Renal pelvis (tissue), 12 donors: ENCODE measurements at places on chromosomes 3 and 15. TPM values are rescaled to one million over a fixed set of nuclear protein-coding genes. Genes with fewer than 3 reads are reported as not detected.

The PPCDC gene
- polyA plus RNA-seq, result 12.1 TPM

The CSPG5 gene
- 0.87 TPM for polyA plus RNA-seq

The OR5K2 gene
- polyA plus RNA-seq, result 0.81 TPM

The SLC28A2 gene
- 1.0 TPM for polyA plus RNA-seq

The UBA7 gene
- 43.1 TPM for polyA plus RNA-seq

The SOX2 gene
- 0.53 TPM for polyA plus RNA-seq

The DYNLT2B gene
- polyA plus RNA-seq, result 37.8 TPM

The ADIPOQ gene
- polyA plus RNA-seq, result 0.03 TPM

The LMAN1L gene
- not detected for polyA plus RNA-seq

The SLC15A2 gene
- 15.8 TPM for polyA plus RNA-seq

The TMCO5A gene
- polyA plus RNA-seq, result not detected

The TTLL13 gene
- not detected for polyA plus RNA-seq

The GOLGA6L22 gene
- polyA plus RNA-seq, result not detected

The VGLL3 gene
- polyA plus RNA-seq, result 5.5 TPM

The EPHA3 gene
- polyA plus RNA-seq, result 5.4 TPM

The KNL1 gene
- polyA plus RNA-seq, result 19.1 TPM

The GABRR3 gene
- not detected for polyA plus RNA-seq

The AADACL2 gene
- polyA plus RNA-seq, result not detected

The PPM1L gene
- polyA plus RNA-seq, result 6.9 TPM

The DUOX1 gene
- polyA plus RNA-seq, result 8.5 TPM

The NANOGP8 gene
- polyA plus RNA-seq, result 0.69 TPM

The TEX55 gene
- polyA plus RNA-seq, result not detected

The NEK4 gene
- 35.7 TPM for polyA plus RNA-seq

The GOLGA8F gene
- not detected for polyA plus RNA-seq

The KIF7 gene
- polyA plus RNA-seq, result 17.1 TPM

The MRPS25 gene
- polyA plus RNA-seq, result 107 TPM

The WDR48 gene
- polyA plus RNA-seq, result 84.0 TPM

The ANKRD63 gene
- 0.40 TPM for polyA plus RNA-seq

The NEDD4 gene
- polyA plus RNA-seq, result 15.0 TPM

The ATOSA gene
- 59.4 TPM for polyA plus RNA-seq

The DUOXA2 gene
- not detected for polyA plus RNA-seq

The LSMEM2 gene
- polyA plus RNA-seq, result 0.31 TPM
